ENCODE measurements at places on chromosomes 3 and 15.

- peaks cover 14% of the 10 kb centered on the region for H3K36me3 ChIP-seq
- H3K27me3 ChIP-seq, result no peaks in the 10 kb centered on the region
- no peak overlapping the region for H3K4me3 ChIP-seq
Measured at GRCh38 chr15:44580105-44580504, 43.2 kb downstream of the EIF3J start.

DNA sequence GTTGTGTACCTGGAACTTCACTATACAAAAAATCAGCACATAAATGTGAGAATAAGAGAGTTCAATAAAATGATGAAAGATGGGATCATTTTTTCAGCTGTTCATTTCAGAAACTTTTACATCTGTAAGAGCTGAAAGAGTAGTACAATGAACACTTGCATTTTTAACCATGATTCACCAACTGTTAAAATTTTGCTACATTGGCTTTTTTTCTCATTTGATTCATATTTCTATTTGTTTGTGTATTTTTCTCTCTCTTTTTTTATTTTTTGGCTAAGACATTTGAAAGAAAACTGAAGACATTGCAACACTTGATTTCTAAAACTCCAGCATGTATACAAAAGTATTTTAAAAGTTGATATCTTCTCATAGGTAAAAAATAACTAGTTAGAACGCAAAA lies 98.3 kb upstream of the CDIN1 start:
- no peaks in the 10 kb centered on the region for H3K27me3 ChIP-seq
- DNase-seq, result no peak
- no peaks in the 10 kb centered on the region for H3K36me3 ChIP-seq
- peaks cover 17% of the 10 kb centered on the region for H3K4me1 ChIP-seq
- H3K4me3 ChIP-seq, result no peak overlapping the region

DNA sequence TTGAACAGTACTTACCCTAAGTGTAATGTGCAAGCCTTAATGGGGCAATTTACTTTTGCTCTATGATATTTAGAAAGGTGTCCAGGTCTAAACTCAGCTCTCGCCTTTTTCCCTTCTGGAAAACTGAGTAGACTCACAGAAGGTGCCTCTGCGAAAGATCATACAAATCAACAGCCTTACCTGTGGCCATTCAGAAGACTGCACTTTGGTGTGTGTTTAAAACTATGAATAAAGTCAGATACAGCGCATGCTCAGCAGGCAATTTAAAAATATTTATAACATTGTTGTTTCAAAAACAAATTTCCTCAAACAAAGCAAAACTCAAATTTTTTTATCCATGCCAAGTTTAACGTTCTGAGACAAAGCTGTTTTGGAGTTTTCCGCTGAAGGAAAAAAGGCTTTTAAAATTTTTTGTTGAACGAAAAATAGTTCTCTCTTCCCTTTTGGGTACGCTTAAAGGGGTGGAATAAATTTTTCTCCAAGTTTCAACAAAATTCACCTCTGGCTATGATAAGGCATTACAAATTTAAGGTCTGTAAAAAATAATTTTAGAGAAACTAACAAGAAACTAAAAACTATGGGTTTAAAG lies 156.3 kb downstream of the TIGIT start:
- no peaks in the 10 kb centered on the region for H3K4me1 ChIP-seq
- no peaks in the 10 kb centered on the region for H3K36me3 ChIP-seq
- H3K27me3 ChIP-seq, result peaks cover 34% of the 10 kb centered on the region

GRCh38 chr3:16433701-16434151 lies 79.8 kb downstream of the RFTN1 start:
- no peaks in the 10 kb centered on the region for H3K4me1 ChIP-seq
- no peaks in the 10 kb centered on the region for H3K36me3 ChIP-seq
- H3K4me3 ChIP-seq, result no peak overlapping the region
- no peak for DNase-seq
- no peak overlapping the region for H3K27ac ChIP-seq
- no peaks in the 10 kb centered on the region for H3K27me3 ChIP-seq

GRCh38 chr3:185421577-185422232 lies 58.8 kb downstream of the MAP3K13 start:
- H3K36me3 ChIP-seq, result no peaks in the 10 kb centered on the region
- H3K4me1 ChIP-seq, result no peaks in the 10 kb centered on the region
- no peak overlapping the region for H3K4me3 ChIP-seq
- no peaks in the 10 kb centered on the region for H3K27me3 ChIP-seq
- H3K27ac ChIP-seq, result no peak overlapping the region

- DNase-seq, result no peak
- no peak overlapping the region for H3K4me3 ChIP-seq
- no peaks in the 10 kb centered on the region for H3K4me1 ChIP-seq
- no peak overlapping the region for H3K27ac ChIP-seq
- no peaks in the 10 kb centered on the region for H3K27me3 ChIP-seq
Measured at GRCh38 chr3:29178809-29179793, 101.8 kb upstream of the RBMS3 start.

DNA sequence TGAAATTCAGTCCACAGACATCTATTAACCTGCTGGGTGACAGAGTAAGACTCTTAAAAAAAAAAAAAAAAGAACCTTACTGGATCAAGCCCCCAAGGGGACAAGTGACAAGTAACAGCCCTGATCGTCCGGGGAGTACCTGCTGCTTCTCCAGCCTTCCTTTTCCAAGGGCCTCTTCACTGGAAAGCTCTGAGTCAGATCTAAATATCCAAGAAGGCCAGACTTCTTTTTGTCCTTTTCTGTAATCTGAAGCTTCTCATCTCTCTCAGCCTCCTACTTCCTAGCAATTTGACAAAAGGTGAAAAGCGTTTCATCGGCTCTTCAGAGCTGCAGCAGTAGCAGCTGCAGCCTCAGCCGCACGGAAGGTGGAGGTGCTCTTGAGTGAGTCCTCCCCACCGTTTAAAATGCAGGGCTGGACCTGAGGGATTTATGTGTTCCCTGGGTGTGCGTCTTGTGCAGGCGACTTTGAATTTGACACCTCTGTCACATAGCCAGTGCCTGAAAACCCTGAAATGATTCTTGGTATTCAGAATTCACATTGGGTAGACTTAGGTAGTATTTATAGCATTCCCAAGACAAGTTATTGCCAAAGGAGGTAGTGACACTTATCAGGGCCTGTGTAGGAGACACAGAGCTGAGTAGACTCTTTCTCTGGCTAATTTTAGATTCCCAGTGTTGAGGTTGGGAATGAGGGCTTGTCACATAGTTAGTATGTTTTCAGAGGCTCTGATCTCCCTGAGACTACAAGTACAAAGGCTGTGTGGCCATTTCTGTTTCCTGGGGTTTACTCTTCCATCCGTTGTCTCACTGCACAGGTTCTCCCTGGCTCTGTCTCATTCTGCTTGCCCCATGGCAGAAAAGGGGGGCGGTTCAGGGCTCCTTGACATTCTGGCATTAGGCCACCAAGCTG lies 291.2 kb upstream of the C2CD4B start:
- H3K4me1 ChIP-seq, result peaks cover 38% of the 10 kb centered on the region
- H3K27me3 ChIP-seq, result no peaks in the 10 kb centered on the region
- H3K36me3 ChIP-seq, result no peaks in the 10 kb centered on the region
- peak; percentile 28 for DNase-seq

DNA sequence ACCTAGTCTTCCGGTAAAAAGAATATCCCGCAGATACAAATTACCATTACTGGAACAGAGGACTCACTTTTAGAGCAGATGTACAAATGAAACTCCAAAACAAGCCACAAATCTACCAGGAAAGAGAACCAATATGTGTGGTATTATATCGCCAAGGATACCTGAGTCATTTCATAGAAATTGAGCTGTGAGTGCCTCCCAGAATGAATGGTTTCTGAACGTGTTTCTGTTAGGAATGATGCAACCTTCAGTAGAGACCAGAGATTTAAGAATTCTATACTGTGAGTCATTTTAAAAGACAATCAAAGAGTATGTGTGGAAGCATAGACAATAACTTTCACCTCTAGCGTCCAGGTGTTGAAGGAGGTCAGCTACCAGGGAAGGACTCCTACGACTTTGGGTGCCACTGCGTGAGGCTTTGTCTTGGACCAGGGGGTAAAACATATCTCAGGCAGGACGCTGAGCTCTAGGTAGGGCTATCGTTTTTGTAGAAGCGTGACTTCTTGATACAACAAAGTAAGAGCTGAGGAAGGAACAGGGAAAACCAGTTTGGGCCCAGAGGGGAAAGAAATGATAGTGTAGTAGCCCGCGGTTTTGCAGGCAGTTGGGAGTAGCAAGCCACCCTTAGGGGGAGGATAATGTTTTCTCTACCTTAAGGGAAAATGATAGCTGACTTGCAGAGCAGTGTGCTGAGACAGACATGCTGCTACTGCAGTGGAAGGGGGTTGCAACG lies 210.4 kb downstream of the TP63 start:
- no peaks in the 10 kb centered on the region for H3K36me3 ChIP-seq
- no peak overlapping the region for H3K4me3 ChIP-seq
- H3K4me1 ChIP-seq, result peaks cover 24% of the 10 kb centered on the region
- H3K27me3 ChIP-seq, result no peaks in the 10 kb centered on the region
- peak overlapping the region; percentile 61 for H3K27ac ChIP-seq

- H3K36me3 ChIP-seq, result no peaks in the 10 kb centered on the region
- no peak overlapping the region for H3K27ac ChIP-seq
- no peak for DNase-seq
- H3K4me1 ChIP-seq, result no peaks in the 10 kb centered on the region
- H3K27me3 ChIP-seq, result no peaks in the 10 kb centered on the region
Measured at GRCh38 chr3:1068985-1069384, 23.8 kb upstream of the CNTN6 start.

- DNase-seq, result no peak
- H3K27ac ChIP-seq, result no peak overlapping the region
- H3K27me3 ChIP-seq, result no peaks in the 10 kb centered on the region
- H3K4me3 ChIP-seq, result no peak overlapping the region
Measured at GRCh38 chr3:98012979-98013378, 22.1 kb downstream of the GABRR3 start.

GRCh38 chr3:127484601-127485388 lies 105.7 kb downstream of the TPRA1 start:
- H3K27ac ChIP-seq, result no peak overlapping the region
- H3K36me3 ChIP-seq, result no peaks in the 10 kb centered on the region
- no peaks in the 10 kb centered on the region for H3K4me1 ChIP-seq
- no peak for DNase-seq
- no peak overlapping the region for H3K4me3 ChIP-seq

- H3K36me3 ChIP-seq, result no peaks in the 10 kb centered on the region
- no peak overlapping the region for H3K4me3 ChIP-seq
- no peak for DNase-seq
- H3K27ac ChIP-seq, result no peak overlapping the region
Measured at GRCh38 chr3:7696320-7696719, 805.3 kb upstream of the LMCD1 start.

GRCh38 chr3:36866368-36866767 lies 78.5 kb downstream of the TRANK1 start:
- no peak overlapping the region for H3K27ac ChIP-seq
- no peaks in the 10 kb centered on the region for H3K27me3 ChIP-seq
- H3K36me3 ChIP-seq, result no peaks in the 10 kb centered on the region
- peak; percentile 71 for DNase-seq

DNA sequence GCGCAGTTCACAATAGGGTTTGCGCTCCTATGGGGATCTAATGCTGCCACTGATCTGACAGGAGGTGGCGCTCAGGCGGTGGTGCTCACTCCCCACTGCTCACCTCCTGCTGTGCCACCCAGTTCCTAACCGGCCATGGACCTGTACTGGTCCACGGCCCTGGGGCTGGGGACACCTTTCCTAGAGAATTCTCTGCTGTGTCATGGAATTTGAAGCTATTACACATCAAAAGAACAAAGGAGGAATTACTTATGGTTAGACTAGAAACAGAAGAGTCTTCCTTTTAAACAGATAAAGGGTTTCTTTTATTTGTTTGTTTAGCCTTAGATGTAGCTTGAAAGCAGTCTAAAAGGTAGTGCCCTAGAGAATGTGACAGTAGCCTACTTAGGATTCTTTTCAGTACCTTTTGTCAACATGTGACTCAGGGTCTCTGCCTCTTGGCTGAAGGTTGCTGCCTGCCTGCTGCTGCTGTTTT lies 50.3 kb downstream of the PAK2 start:
- peaks cover 9% of the 10 kb centered on the region for H3K36me3 ChIP-seq
- H3K4me1 ChIP-seq, result peaks cover 57% of the 10 kb centered on the region
- DNase-seq, result peak; percentile 77
- peak overlapping the region; percentile 39 for H3K27ac ChIP-seq
- no peak overlapping the region for H3K4me3 ChIP-seq

GRCh38 chr3:65855370-65856100 lies 183.2 kb downstream of the MAGI1 start:
- no peaks in the 10 kb centered on the region for H3K27me3 ChIP-seq
- no peaks in the 10 kb centered on the region for H3K36me3 ChIP-seq
- H3K4me3 ChIP-seq, result no peak overlapping the region
- H3K27ac ChIP-seq, result no peak overlapping the region
- peak; percentile 38 for DNase-seq

DNA sequence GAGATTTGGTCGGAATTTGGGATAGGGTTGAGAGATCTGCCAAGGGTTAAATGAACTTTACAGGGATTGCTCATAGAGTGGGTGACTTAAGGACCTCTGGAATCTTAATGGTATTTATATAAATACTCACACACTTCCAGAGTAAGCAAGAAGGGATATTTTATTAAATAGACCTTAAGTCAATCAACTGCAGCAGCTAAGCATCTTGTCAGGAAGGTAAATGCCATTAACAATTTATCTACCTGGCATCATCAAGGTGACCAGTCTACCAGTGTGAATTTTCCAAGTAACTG lies 123.9 kb downstream of the FEZF2 start:
- no peak for DNase-seq
- H3K27me3 ChIP-seq, result no peaks in the 10 kb centered on the region
- no peak overlapping the region for H3K27ac ChIP-seq
- H3K36me3 ChIP-seq, result no peaks in the 10 kb centered on the region

DNA sequence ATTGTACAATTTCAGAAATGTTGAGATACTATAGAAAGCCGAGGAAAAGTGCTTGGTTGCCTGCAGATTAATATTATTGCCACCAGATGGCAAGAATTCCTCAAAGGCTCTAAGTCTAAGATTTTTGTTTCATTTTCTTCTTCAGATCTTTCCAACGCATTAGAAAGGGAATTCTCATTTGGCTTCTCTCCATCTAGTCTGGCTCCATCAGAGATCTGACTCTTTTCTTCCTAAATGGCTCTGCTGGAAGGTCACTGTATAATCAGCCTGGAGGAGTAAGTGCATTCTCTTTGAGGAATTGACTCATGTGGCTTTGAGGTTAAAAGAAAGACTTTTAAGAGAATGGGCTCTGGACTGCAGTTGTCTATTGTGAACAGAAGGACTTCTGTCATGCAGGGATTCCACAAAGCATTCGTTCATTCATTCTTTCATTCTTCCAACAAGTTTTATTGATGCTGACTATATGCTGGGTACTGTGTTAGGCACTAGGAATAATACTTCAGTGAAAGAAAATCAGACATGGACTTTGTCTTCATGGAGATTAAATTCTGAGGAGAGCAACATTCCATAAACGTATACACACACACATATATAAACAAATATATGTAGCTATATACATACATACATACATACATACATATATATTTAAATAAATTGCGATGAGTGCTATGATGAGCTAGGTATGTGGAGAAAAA lies 55.3 kb downstream of the SLC28A2 start:
- peak; percentile 71 for DNase-seq
- no peaks in the 10 kb centered on the region for H3K36me3 ChIP-seq
- peaks cover 9% of the 10 kb centered on the region for H3K4me1 ChIP-seq
- H3K4me3 ChIP-seq, result peak overlapping the region; percentile 42
- H3K27me3 ChIP-seq, result 0 out of 2 replicates have a peak, but pooled peaks cover 3% of the 10 kb centered on the region
